CD4-positive, alpha-beta T cell treated with Interleukin-12 subunit alpha and Interleukin-12 subunit beta, for 1 hour (primary cell): ENCODE measurements at places on chromosomes 7 and 10.
A peak's percentile ranks its signal among the peaks of the same experiment; 100 is the strongest.

DNA sequence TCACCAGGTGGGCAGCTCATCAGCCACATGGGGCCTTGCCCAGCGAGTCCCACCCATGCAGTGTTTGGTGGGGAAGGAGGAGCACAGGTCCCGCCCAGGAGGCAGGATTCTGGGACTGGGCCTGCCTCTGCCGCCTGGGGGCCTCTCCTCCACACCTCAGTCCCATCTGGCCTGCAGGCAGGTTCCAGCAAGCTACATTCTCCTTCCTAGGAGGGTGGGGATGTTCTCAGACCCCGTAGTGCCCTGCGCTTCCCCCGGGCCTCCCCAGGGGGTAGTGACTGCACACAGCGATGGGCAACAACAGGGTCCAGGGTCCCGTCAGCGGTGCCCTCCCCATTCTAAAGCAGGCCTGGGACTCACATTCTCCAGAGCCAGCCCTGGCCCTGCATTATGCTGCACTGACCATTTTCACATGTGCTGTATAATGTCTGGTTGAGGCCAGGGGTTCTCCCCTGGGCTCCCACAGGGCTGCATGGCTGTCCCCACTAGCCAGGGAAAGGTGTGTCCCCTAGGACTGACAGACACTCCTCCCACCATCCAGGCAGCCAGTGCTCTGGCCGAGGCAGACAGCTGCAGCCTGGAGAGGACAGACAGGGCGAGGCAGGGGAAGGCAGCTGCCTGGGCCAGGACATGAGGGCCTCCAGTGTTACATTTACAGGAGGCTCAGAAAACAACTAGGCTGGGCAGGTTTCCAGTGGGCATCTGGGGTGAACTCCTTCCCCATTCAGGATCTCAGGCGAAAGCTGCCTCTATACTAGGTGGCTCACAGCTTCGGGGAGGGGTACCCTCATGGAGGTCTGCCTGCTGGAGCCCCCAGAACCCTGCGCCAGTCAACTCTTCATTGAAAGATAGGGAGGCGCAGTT is 9.3 kb downstream of the RASGEF1A start:
- DNase-seq = no peak

DNA sequence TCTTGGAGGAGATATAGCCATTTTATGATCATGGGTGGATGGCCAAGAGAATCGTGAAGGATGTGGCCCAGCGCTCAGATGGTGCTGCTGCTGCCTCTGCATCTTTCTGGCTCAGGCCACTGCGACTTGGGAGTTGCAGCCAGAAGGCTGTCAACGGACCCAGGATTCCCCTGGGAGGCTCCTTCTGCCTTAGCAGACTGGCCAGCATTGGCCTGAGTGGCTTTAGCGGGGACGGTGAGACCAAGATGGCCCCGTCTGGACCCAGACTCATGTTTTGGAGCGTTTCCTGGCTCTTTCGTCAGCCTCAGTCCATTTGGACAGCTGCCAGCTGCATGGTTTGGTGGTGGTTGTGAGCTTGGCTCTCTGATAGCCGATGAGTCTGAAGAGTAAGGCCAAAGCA is 97.2 kb downstream of the GALNT17 start:
- no peak for DNase-seq

GRCh38 chr7:1322240-1323110 is 89.8 kb downstream of the UNCX start:
- no peak for DNase-seq

DNA sequence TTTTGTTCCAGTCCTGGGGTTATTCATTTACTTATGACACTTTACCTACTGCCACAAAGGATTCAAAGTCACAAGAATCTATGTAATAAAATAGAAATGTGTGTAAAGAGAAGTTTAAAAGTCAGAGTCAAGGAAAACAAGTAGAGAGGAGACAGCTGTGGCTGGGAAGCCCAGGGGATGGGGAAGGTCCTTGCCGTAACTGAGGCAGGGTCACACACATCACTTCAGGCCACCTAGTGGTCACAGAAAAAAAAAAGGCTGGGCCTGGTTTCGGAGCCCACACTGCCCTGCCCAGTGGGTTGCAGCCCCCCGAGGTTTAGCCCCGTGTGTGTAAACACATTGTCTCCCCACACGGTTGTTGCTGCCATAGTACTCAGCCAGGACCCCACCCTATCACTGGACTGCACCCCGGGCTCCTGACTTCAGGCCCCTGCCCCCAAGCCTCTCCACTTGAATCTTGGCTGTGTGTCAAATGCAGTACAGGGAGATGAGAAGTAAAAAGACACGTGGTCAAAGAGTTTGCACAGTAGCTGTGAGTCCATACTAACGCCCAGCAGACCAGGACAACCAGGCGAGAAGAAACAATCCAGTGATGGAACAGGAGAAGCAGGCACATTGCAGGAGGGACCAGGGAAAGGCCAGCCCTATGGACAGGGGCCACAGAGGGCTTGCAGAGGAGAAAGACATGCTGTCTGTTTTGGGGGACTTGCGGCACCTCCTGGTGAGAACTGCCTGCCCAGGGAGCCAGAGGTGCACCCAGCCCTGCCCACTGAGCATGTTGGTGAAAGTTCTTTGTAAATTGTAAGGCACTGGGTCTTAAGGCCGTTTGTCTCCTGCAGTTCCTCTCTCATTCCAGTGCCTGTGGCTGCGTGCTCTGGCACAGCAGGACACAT is 91.4 kb upstream of the MACROH2A2 start:
- DNase-seq = no peak

DNA sequence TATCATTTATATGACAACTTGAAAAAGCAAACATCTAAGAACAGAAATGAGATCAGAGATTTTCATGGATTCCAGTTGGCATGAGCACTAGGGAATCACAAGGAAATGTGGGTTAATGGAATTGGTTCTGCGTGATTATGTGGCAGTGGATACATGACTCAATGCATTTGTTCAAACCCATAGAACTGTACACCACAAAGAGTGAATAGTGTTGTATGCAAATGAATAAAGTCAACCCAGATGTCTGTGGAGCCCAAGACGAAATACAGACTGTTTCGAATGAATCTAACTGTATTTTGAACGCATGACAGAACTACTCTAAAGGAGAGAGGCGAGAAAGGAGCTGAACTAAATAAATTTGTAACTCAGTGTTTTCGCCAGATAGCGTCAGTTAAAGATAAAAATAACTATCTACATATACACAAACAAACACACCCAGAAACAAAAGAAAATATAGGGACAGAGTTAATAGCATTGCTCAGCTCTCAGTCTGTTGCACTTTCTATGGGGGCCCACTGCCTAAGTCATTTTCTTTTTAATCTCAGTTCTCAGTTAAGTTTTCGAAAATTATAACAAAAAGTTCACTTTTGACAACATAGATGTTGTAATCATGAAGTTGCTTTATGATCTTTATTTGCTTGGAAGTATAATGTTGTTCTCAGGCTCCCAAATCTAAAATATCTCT is 636.7 kb upstream of the SEMA3D start:
- no peak for DNase-seq

DNA sequence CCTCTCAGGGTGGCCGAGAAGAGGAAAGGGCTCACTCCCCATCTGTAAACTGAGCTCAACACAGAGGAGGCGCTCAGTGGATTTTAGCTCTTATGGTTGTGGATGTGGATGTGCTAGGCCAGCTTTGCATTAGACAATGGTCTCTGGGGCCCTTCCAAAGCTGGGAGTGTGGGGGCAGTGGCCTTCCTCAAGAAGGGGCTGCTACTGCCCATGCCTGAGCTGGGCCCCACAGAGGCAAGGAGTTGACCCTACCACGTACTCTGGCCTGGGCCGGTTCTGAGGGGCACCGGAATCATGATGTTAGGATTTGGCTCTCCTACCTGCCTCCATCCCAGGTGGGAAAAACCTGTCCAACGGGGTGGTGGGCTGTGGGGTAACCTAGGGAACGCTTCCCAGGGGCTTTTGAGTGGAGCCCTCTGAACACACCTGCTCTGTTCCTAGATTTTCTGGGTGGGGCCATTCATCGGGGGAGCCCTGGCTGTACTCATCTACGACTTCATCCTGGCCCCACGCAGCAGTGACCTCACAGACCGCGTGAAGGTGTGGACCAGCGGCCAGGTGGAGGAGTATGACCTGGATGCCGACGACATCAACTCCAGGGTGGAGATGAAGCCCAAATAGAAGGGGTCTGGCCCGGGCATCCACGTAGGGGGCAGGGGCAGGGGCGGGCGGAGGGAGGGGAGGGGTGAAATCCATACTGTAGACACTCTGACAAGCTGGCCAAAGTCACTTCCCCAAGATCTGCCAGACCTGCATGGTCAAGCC is 11.5 kb downstream of the AQP1 start:
- no peak for DNase-seq

- DNase-seq = no peak
Observed at GRCh38 chr7:137446025-137446424, 102.5 kb upstream of the PTN start.

- DNase-seq = no peak
Observed at GRCh38 chr7:17385612-17386011, 87.2 kb downstream of the AHR start.

DNA sequence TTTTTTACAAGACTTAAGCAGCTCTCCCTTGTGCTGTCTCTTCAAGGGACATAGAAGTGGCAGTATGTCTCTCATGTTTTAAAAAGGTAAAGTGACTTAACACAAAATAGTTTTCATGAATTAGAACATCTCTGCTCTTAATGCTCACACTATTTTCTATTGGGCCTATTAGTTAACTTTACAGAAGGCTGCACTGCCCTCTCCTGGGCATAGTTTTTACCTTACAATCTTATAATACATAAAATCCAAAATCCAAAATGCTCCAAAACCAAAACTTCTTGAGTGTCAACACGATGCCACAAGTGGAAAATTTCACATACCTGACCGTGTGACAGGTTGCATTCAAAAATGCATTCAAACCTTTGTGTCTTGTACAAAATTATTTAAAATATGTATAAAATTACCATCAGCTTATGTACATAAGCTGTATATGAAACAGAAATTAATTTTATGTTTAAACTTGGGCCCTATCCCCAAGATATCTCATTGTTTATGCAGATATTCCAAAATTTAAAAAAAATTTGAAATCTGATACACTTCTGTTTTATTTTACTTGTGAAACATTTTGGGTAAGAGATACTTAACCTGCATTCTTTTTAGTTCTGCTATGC is 25.8 kb downstream of the TES start:
- peak; percentile 72 for DNase-seq

DNA sequence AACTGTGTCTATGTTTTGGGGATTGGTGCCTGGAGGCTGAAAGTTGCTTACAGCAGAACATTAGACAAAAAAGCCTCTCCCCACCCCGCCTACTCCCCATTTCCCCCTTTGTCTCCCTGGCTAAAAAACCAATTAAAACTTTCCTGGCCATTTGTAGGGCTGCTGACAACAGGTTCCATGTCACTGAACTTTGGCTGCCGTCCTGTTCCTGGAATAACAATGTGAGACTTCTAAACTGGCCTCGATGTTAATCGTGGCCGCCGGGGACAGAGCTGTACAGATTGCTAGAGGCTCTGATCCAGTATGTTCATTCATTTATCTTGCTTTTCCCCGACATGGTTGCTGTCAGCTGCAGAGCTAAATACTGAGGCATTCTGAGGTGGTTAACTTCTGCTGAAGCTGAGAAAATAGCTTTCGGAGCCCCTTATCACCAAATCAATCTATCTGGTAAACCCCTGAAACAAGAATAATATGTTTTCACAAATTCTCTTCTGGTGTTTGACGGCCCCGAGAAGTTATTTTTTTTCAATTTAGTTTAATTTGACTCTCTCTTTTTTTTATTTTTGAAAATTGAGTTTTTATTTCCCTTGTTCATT is 271.6 kb downstream of the GFRA1 start:
- no peak for DNase-seq

DNA sequence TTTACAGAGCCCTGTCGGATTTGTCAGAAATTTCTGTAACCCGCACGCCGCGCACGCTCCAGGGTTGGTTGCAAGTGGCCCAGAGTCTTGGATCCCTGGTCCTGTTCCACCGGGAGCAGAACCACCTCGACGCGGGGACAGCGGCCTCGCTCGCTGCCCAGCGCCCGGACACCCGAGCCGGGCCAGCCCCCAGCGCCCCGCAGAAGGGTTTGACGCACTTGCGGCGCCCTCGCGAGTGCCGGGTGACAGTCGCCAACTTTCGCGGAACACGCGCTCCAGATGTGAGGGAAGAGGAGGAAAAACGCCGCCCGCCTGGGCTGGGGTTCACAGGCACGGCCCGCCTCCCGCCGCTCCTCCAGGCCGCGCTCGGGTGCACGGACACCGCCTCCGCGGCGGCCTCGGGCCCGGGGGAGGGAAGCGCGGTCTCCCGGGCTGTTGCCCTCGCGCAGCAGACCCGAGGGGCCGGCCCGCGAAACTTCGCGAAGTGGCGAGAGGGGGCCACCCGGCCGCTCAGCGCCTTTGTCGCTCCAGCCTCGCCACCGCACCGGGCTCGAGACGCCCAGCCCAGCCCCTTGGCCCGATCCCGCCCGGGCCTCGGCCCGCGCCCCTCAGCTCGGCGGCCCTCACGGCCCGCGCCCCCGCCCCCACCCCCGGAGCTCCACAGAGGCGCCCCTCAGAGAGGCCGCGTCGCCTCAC is 514 bp downstream of the RNF216 start:
- peak; percentile 34 for DNase-seq
